Right cardiac atrium (tissue), 5 donors: ENCODE measurements at places on chromosomes 1 and 21. TPM values are rescaled to one million over a fixed set of nuclear protein-coding genes. Genes with fewer than 3 reads are reported as not detected.

Gene SLFNL1
- 0.29 TPM for total RNA-seq

Gene TTC13
- total RNA-seq: 6.5 TPM

Gene HTR6
- not detected for total RNA-seq

Gene MYCBP
- 5.3 TPM for total RNA-seq

Gene INSRR
- 0.06 TPM for total RNA-seq
